ENCODE measurements at places on chromosomes 12 and 14.

- DNase-seq, result no peak
Observed at GRCh38 chr14:67232621-67233020, 8.6 kb upstream of the PALS1 start.

DNA sequence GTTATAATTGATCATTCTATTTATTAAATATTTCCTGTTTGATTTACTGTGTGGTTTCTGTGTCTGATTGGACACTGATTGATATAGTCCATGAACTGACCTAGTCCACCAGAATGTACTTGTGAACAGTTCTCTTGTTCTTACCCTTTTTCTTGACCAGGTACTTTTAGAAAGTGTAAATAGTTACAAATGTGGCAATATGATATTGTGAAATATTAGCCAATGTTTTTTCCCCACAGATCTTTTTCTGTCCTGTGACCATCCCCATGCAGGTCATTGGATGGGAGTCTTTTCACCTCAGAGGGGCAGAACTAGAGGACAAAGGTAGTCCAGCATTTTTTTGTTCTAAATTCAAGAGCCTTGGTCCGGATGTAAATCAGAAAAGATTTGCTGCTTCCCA lies 8.3 kb upstream of the CRY1 start:
- DNase-seq, result no peak

DNA sequence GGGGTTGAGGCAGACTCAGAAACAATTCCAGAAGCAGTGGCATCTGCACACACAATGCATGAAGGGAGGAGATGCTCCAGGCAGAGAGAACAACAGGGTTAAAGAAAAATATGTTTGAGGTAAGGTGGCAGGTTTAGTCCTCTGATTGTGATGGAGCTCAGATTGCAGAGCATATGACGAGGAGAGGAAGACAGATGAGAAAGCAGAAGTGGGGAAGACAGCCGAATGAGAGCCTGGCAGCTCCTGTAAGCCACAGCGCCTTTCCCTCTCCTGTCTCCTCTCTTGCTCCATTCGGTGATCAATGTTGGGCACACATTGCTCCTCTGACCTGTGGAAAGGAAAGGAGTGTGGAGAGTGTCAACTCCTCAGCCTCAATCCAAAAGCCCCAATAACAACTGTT lies 372.2 kb downstream of the GXYLT1 start:
- DNase-seq, result no peak

GRCh38 chr14:36700651-36701050 lies 39.0 kb downstream of the PAX9 start:
- DNase-seq, result no peak

- no peak for DNase-seq
Observed at GRCh38 chr12:115394496-115395220, 710.7 kb upstream of the TBX3 start.

Measured in tibial artery (tissue), 4 donors.